ENCODE measurements at places on chromosomes 4 and X. TPM values are rescaled to one million over a fixed set of nuclear protein-coding genes. Genes with fewer than 3 reads are reported as not detected.

The S100P gene
- 0.19 TPM for total RNA-seq

The NDNF gene
- 7.6 TPM for total RNA-seq

The FRG2 gene
- 0.24 TPM for total RNA-seq

The ADAMTS3 gene
- total RNA-seq: 6.8 TPM

The TMEM271 gene
- total RNA-seq: 1.7 TPM

The HS3ST1 gene
- 8.8 TPM for total RNA-seq

The GATA1 gene
- not detected for total RNA-seq

The MSMO1 gene
- 77.5 TPM for total RNA-seq

The RHOXF1 gene
- total RNA-seq: 48.7 TPM

The NLGN3 gene
- 7.6 TPM for total RNA-seq

The SMARCAD1 gene
- 31.7 TPM for total RNA-seq

The UGT2B28 gene
- total RNA-seq: not detected

The KCND1 gene
- total RNA-seq: 2.4 TPM

The TMSB15C gene
- total RNA-seq: 3.4 TPM

The TRMT2B gene
- 17.0 TPM for total RNA-seq

The SPP1 gene
- total RNA-seq: 71.7 TPM

The SMIM9 gene
- not detected for total RNA-seq

The NEUROG2 gene
- total RNA-seq: 0.62 TPM

The CCDC149 gene
- total RNA-seq: 12.6 TPM

The PRRG1 gene
- 3.1 TPM for total RNA-seq

The SLITRK4 gene
- total RNA-seq: 2.1 TPM

The ENPEP gene
- total RNA-seq: 1.7 TPM

The RXFP1 gene
- 2.1 TPM for total RNA-seq

The FREM3 gene
- total RNA-seq: 0.06 TPM

The GLOD5 gene
- not detected for total RNA-seq

The COL25A1 gene
- total RNA-seq: 19.2 TPM

The MAGEB2 gene
- total RNA-seq: 50.9 TPM

The TLR2 gene
- total RNA-seq: 8.7 TPM

The GAGE13 gene
- 5.1 TPM for total RNA-seq

The SLC25A4 gene
- 104 TPM for total RNA-seq

The BEX5 gene
- total RNA-seq: 29.4 TPM

The MAGEA2B gene
- 2.1 TPM for total RNA-seq

The HTN1 gene
- total RNA-seq: not detected

The DCLK2 gene
- 14.8 TPM for total RNA-seq

The GAK gene
- 226 TPM for total RNA-seq

The JCHAIN gene
- not detected for total RNA-seq

The ANXA3 gene
- total RNA-seq: 3.5 TPM

The DIPK2B gene
- 5.8 TPM for total RNA-seq

The KCNE5 gene
- 0.81 TPM for total RNA-seq

The NEXMIF gene
- total RNA-seq: 1.3 TPM

The RTL3 gene
- total RNA-seq: not detected

The ZNF157 gene
- 0.68 TPM for total RNA-seq

The PDK3 gene
- 74.8 TPM for total RNA-seq

The CT45A3 gene
- total RNA-seq: 19.9 TPM

The ITIH6 gene
- total RNA-seq: not detected
